Activated gamma-delta T cell treated with Interleukin-2 at 50 U/mL for 16 hours (primary cell): ENCODE measurements at places on chromosomes 2 and 18.

GRCh38 chr2:122884889-122885288 lies 1129.4 kb downstream of the TSN start:
- DNase-seq = no peak

GRCh38 chr18:34901299-34901698 lies 139.9 kb upstream of the MAPRE2 start:
- no peak for DNase-seq

- no peak for DNase-seq
Observed at GRCh38 chr2:96427917-96428316, 77.2 kb downstream of the NEURL3 start.

GRCh38 chr2:207126724-207127308 lies 38.9 kb downstream of the KLF7 start:
- no peak for DNase-seq

DNA sequence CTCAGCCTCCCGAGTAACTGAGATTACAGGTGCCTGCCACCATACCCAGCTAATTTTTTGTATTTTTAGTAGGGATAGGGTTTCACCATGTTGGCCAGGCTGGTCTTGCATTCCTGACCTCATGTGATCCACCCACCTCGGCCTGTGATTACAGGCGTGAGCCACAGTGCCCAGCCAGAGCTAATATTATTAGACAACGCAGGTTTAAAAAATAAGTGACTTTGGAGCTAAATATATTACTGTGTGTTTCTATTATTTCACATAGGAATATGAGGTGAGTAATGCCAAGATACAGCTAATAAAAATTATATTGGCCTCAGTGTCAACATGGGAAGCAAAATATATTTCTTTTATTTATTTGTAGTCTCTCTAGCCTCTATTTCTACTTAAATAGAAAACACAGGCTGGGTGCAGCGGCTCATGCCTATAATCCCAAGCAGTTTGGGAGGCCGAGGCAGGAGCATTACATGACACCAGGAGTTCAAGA lies 120.2 kb downstream of the C2orf74 start:
- no peak for DNase-seq

DNA sequence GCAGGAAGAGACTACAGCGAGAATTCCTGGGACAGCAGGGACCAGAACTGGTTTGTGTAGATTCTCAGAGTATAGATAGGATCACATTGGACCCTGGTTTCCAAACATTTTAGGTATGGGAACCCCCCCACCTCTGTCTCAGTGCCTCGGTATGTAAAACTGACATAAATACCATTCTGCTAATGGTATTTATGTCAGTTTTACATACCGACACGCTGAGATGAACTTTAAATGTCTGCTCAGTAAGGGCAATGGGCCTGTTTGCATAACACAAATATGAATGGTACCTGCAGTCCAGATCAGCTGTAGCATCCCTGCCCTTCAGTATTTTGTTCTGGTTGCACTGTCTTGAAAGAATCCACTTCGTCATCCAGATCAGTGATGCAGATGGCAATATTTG lies 73.2 kb downstream of the WDSUB1 start:
- DNase-seq = no peak
